ENCODE measurements at places on chromosomes 4 and X.

GRCh38 chrX:11212741-11213140, 80.5 kb upstream of the AMELX start:
- no peak for DNase-seq

GRCh38 chrX:77264490-77264889, 182.7 kb upstream of the FGF16 start:
- DNase-seq: no peak

- DNase-seq: no peak
Measured at GRCh38 chr4:101967697-101968346, 177.3 kb downstream of the BANK1 start.

- no peak for DNase-seq
Measured at GRCh38 chr4:22345678-22346077, 170.2 kb downstream of the ADGRA3 start.

GRCh38 chr4:17063888-17064287, 165.4 kb upstream of the LDB2 start:
- DNase-seq: no peak
